ENCODE measurements at places on chromosomes 12 and 14.

DNA sequence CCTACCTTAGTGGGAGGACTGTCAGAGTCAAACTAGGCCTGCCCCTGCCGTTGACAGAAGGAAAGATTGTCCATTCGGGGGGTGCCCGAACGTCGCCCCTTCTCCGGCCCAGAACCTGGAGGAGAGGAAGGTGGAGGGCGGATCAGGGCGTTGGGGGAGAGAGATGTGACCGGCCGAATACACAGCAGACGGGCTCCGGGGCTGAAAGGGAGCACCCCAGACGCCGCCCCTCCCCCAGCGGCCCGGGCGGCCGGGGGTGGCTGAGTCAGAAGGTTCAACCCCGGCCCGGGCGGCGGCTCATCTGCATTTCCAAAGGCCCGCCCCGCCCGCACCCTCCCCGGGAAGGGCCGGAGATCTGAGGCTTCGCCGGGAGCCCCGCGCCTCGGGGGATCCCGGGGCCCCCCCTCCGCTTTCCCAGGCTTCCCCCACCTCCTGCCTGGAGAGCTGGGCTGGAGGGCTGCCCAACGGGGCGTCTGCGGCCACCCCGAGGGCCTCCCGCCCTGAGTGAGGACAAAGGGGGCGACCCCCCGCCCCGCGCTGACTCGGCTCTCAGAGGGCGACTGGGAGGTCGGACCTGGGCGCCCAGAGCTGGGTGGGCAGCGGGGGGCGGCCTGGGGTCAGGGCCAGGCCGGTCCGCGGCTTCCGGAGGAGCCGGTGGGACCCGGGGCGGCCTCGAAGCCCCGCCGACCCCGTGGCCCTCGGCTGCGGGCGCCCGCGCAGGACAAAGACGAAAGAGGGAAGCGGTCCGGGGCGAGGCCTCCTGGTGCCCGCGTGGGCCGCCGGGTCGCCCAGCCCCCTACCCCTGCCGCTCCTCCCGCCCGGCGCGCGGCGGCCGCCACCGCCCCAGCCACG lies 3.7 kb upstream of the SETD1B start:
- peak; percentile 97 for DNase-seq

- no peak for DNase-seq
Observed at GRCh38 chr12:123696646-123697045, 15.5 kb upstream of the ATP6V0A2 start.

- DNase-seq: no peak
Observed at GRCh38 chr14:100692256-100692655, 34.4 kb upstream of the DLK1 start.

GRCh38 chr14:31300296-31300695 lies 92.7 kb upstream of the HECTD1 start:
- DNase-seq: no peak

DNA sequence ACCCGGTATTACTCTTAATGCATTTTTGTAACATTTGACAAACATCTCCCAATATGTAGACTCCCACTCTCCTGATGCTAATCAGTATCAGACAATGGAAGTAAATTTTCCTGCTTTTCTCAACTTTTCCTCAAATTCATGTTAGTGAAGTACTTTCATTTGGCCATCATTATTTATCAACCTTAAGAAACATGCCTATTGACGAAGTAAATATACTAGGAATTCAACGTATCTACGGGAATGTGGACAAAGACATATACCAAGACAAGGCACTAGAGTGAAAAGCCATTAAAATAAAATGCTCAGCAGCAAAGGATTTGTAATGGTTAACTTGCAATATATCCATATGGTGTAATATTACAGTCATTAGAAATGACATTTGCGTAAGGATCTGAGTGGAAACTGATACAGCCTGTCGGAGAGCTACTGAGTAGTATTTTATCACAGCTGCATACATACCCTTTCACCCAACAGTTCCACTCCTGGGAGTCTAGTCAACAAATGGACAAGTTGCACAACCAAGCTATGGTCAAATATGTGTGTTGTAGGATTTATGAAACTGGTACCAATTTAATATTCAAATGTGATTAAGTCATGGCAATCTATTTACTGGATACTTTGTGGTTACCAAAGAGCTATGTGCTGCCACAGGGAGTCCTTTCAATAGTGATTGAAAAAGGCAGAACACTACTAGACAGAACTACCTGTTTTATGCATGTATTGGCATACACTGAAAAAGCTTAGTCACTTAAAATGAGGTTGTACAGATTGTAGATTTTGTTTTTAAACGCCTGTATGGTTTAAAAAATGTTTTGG lies 26.5 kb downstream of the NUDT4 start:
- DNase-seq: no peak

GRCh38 chr12:25960961-25961360 lies 2.5 kb downstream of the RASSF8 start:
- DNase-seq: no peak

GRCh38 chr12:126819554-126819953 lies 1447.4 kb upstream of the TMEM132C start:
- no peak for DNase-seq

GRCh38 chr14:53153702-53154112 lies 584 bp upstream of the DDHD1 start:
- DNase-seq: no peak

GRCh38 chr14:82362452-82362851 lies 828.8 kb upstream of the SEL1L start:
- no peak for DNase-seq

- no peak for DNase-seq
Observed at GRCh38 chr12:55777856-55778255, 34.9 kb downstream of the GDF11 start.

DNA sequence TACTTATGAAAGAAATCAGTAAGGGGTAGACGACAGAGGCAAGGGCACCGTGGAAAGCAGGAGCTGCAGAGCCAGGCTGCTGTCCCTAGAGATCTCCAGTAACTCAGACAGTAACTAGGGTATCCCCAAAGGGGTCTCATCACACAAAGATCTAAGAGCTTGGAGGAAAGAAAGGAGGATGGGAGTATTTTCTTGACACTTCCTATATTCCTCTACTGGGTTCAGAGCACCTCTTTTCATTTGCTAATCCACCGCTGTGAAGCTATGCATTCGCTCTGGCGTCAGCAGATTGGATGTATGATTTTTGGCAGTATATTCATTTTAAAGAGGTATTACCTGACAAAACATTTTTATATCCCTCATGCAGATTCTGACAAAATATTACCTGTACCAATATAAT lies 12.6 kb downstream of the USP44 start:
- no peak for DNase-seq

DNA sequence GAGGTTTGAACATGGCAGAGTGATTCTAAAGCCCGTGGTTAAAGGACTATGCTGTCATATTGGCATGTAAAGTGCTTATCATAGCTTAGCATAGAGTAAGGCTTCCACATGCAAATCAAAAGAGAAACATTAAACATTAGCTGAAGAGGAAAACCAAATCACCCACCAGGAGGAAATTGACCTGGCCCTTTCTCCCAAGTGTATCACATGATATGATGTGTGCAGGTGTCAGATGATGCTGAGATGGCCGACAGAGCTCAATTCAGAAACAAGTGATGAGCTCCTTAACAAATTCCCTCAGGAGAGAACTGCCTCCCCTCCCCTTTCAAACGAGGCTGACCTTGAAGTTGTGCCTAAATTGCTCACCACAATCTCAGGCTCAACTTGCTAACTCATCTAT lies 217.1 kb upstream of the BTG1 start:
- DNase-seq: no peak

DNA sequence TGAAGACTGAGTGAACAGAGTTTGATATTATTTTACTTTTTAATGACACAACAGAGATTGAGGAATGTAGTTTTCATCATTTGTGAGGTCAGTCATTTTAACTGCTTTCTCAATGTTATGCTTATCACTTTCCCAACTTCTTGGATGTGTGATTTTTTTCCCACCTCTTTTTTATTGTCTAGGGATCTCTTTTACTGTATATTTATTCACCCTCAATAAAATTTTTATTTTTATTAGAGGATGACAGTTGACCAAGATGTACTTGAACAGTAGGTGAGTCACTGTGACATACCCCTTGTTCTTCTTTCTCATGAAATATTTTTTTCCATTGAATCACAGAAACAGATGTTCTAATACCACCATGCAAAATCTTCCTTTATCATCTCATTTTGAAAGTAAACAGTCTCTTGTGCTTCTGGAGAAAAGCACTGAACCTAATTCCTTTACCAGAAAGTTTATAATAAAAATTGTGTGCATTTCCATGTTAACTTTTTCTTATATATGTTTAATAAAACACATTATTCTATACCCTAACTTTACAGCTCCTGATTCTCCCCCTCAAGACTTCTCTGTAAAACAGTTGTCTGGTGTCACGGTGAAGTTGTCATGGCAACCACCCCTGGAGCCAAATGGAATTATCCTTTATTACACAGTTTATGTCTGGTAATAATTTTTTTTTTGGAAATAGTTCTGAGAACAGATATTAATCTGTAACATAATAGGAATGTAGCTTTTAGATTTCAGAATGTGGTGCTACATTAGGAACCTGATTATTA lies 65.9 kb downstream of the PTPRQ start:
- DNase-seq: no peak

- DNase-seq: no peak
Observed at GRCh38 chr12:93379326-93379980, 1.7 kb downstream of the NUDT4 start.

DNA sequence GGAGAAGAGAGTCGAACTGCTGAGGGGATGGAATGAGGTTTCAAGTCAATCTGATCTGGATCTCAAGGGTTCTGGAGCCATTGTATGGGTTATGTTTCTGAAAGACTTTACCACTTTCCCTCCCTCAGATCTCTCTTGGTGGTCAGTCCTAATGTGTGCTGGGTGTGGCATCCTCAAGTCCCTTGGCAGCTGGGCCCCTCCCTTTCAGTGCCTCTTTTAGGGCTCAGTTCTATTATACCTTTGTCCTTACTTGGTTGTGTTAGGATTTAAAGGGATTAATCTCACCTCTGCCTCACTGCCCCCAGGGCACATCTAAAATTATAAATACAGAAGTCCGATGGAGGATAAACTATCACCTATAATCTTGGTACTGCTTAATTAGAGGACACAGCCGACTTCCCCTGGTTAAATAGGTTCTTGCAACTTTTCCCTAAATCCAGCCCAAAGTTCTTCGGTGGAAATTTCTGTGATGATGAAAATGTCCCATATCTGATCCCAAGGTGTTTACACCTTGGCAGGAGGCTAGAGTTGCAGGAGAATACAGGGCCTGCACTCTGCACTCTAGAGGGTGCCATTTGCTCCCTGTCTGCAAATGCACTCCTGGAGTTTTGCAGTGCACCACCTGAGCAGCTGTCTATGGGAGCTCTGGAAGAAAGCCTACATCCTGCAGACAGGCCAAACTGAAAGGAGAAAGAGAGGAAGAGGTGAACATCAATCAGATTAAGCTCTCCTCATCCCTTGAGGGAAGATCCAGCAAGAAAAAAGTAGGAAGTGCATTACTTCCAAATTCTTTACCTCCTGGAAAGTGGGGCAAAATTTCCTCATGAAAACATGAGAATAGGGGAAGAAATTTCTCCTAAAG lies 106.8 kb downstream of the NUAK1 start:
- peak; percentile 72 for DNase-seq

GRCh38 chr14:92310776-92311375 lies 12.1 kb upstream of the SLC24A4 start:
- no peak for DNase-seq

GRCh38 chr12:112178796-112179195 lies 53.4 kb downstream of the TRAFD1 start:
- DNase-seq: no peak

GRCh38 chr12:109881752-109882151 lies 1.4 kb upstream of the GLTP start:
- no peak for DNase-seq

DNA sequence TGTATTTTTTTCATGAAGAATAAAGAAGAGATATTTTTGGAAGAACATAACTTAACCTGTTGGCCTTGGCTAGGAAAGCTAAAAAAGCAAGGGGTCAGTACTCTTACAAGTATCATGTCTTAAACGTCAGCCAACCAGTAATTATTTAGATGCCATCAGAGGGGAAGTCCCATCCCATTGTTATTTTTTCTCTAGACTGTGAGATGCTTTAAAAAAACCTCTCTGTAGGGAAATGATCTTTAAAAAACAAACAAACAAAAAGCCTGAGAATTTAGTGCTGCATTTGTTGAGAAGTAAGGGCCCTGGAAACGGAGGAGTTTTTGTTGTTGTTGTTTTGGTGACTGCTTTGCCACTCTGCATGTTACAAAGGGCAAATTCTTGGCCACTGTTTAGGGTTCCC lies 474.0 kb downstream of the ZFP36L1 start:
- no peak for DNase-seq

DNA sequence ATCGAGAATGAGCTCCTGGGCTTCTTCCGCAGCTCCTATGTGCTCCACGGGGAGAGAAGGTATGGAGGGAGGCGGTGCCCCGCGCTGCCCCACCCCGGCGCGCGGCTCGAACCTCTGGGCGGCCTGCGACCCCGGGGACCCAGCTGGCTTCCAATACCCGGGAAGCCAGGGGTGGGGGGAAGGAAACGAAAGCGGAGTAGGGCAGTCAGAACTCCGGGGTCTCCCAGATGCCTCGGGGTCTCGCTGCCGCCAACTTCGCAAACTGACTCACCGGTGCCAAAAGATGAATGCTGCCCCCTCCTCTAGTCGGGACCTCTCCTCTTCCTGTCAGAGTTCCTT lies 1.3 kb downstream of the TRHDE start:
- DNase-seq: no peak

DNA sequence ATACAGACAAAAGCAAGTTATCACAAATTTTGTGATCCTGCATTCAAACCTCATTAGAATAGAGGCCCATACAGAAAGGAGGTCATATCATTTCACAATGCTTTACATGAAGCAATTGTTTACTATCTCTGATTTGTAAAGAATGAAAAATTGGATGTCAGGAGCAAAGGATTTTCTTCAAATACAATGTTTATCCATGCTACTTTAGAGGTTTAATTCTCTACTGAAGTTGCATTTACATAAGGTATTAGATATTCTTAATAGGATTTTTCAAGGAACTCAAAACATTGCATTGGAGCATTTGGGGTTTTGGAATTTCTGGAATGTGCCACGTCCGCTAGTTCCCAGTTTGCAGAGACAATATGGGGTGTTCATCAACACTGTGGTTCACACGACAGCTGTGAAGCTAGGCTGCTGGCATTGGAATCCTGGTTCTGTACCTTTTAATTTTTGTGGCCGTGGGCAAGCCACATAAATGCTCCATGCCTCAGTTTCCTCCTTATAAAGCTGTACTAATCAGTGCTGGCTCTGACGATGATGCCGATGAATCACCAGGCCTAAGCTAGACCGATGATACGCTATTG lies 174.8 kb downstream of the APAF1 start:
- DNase-seq: no peak

GRCh38 chr12:92973614-92974013 lies 44.5 kb upstream of the EEA1 start:
- no peak for DNase-seq

DNA sequence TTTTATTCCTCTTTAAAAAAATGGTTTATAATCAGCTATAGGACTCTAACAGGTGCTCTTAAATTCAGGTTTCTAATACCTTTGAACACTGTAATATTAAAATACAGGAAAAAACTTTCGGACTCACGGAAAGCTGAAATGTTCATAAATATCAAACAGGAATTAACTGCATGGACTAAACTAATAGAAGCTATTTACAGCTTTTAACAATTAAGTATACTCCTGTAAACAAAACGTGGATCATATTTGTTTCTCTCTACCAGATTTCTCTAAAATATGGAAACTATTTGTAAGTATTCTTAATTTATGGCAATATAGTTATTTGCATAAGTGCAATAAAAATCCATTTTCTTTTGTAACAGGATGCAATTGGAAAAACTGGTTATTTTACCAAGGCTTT lies 108.9 kb upstream of the RESF1 start:
- no peak for DNase-seq

GRCh38 chr12:24507827-24508226 lies 441.1 kb downstream of the BCAT1 start:
- DNase-seq: no peak
